ENCODE measurements at places on chromosomes 5 and 9. TPM values are rescaled to one million over a fixed set of nuclear protein-coding genes. Genes with fewer than 3 reads are reported as not detected.

DNA sequence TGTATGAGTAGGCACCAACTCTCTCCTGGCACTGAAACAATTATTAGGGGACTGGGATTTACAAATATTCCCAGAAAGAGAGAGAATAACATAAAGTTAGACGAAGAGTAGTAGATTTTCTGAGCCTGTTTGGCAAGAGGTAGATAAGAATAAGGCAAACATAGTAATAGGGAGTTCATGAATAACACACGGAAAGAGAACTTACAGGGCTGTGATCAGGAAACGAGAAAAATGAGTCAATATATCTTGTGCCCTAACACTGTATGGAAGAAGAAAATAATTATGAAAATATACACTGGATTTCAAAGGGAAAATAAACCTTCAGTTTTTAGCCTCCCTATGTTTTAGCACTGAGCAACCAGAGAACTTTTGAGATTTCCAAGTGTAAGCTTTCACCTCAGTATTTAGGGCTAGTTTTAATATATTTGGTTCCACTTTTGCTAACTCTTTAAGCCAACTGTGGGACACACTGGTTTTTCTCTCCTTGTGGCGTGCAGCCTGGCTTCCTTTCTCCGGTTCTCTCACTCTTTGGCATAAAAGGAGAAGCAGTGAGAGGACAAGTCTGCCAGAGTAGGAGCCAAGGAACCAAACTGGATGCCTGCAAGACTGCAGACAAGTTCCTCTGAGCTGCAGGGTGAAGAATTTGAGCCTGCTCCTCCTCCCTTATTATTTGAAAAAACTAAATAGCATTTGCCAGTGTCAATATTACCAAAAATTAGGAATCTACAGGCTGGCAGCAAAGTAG is 6.6 kb upstream of the KCNN2 start:
- no peak overlapping the region for H3K4me3 ChIP-seq
- no peaks in the 10 kb centered on the region for H3K4me1 ChIP-seq
- H3K27me3 ChIP-seq, result peaks cover 6% of the 10 kb centered on the region
- no peak for DNase-seq
- no peaks in the 10 kb centered on the region for H3K36me3 ChIP-seq

- H3K4me1 ChIP-seq, result no peaks in the 10 kb centered on the region
- H3K27me3 ChIP-seq, result no peaks in the 10 kb centered on the region
- H3K4me3 ChIP-seq, result no peak overlapping the region
- DNase-seq, result no peak
- H3K27ac ChIP-seq, result peak overlapping the region; percentile 22
These were observed 37.4 kb downstream of the PRRX2 start for GRCh38 chr9:129702589-129703520.

DNA sequence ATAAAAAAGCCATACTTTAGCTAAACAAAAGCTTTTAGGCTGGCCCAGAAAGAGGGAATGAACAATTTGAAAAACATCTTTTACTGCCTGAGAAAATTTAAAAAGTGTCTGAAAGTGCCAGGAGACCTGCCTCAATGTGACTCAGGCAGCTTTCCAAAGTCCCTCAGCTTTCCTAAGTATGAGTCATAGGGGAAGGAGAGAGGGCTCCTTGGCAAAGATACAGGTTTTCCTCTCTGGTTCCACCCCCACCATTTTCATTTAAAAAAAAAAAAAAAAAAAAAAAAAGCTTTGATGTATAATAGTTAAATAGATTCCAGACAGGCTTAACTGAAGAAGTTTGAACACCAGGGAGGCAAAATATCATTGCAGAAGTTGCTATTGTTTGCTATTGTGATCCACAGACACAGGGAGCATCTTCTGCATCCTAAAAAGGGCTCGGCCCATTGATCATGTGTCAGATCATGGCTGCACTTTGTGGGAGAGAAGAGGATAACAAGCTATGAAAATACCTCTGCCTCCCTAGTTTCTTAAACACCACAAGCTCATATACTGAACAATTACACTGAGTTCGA is 71.5 kb downstream of the MRPS27 start:
- no peaks in the 10 kb centered on the region for H3K27me3 ChIP-seq
- H3K36me3 ChIP-seq, result no peaks in the 10 kb centered on the region
- H3K4me3 ChIP-seq, result no peak overlapping the region
- H3K27ac ChIP-seq, result no peak overlapping the region
- H3K4me1 ChIP-seq, result peaks cover 6% of the 10 kb centered on the region

DNA sequence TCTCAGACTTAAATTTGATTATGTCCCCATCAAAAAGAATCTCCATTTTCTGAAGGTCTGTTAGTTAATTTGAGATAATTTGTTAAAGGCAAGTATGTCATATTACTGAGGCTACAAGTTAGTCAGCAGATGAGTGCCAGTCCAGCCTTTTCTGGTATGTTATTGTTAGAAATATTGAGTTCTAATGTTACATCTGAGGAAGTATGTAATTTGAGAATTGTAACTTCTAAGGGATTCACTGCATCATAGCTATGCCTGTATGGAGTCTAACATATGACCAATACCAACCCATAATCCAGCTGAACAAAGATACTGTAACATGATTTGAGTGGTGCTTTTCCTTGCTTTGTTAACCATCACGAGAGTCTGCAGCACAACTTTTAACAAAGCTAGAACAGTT is 13.9 kb downstream of the SLC23A1 start:
- H3K4me3 ChIP-seq, result no peak overlapping the region
- H3K27ac ChIP-seq, result no peak overlapping the region
- H3K27me3 ChIP-seq, result no peaks in the 10 kb centered on the region
- no peak for DNase-seq
- peaks cover 8% of the 10 kb centered on the region for H3K36me3 ChIP-seq
- H3K4me1 ChIP-seq, result no peaks in the 10 kb centered on the region

DNA sequence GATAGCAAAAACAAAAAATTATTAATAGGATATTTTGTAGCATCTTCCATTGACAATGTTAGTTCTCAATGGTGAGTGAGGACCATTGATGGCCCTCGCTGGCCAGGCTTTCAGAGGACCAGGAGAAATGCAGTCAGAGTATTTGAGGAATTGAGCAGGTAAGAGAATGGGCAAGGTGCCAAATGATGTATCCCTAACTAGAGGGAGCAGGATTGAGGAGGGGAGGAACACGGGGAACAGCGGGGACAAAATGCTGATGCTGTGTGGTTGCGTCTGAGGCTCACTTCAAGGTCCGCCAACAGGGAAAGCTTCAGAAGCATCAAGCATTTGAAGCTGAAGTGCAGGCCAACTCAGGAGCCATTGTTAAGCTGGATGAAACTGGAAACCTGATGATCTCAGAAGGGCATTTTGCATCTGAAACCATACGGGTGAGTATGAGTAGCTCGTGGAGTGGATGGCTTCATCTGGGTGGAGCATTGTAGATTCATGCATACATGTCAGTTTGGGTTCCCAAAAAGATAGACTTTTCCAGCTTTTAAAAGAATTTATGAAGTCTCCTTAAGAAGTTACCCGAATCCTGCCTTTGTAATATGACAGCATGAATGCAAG is 16.2 kb downstream of the SPTAN1 start:
- no peaks in the 10 kb centered on the region for H3K4me1 ChIP-seq
- H3K36me3 ChIP-seq, result peaks cover 13% of the 10 kb centered on the region
- no peak for DNase-seq
- H3K27me3 ChIP-seq, result no peaks in the 10 kb centered on the region

GRCh38 chr5:20248118-20248517 is 260.1 kb upstream of the CDH18 start:
- H3K4me1 ChIP-seq, result no peaks in the 10 kb centered on the region
- no peaks in the 10 kb centered on the region for H3K27me3 ChIP-seq
- no peak for DNase-seq
- no peaks in the 10 kb centered on the region for H3K36me3 ChIP-seq
- no peak overlapping the region for H3K4me3 ChIP-seq
- H3K27ac ChIP-seq, result no peak overlapping the region

DNA sequence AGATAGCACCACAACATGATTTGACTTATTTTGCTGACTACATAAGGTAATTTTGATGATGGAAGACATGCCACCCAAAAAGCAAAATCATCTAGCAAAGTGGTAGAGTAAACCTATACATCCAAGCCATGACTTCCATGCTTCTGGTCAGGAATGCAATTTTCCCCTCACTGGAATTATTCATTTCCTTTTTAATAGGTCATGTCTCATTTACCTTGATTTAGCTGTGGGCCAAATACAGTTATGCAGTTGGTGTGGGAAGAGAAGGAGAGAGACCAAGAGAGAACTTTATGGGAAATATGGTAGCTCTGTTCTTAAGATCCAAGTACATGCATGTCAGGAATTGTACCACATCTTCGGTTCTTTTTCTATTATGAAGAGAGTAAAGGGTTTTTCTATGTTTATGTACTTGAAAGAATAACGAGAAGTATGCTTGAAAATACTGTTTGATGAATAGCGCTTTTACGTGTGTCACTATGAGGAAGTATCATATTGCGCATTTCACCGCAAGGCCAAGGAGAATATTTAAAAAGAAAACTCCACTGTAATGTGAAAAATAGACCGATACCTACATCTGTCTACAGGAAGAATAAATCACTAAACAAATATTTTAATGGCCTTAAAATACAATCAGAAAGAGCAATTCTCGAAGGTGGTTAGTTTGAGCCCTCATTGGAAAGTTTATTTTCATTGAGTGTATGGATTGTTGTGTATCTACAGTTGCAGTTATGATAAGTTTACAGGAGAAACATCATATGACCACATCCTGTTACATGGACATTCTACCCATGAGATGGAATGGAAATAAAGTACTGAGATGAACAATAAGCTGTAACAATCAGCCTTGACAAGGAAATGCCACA is 134.0 kb downstream of the FOXD1 start:
- no peak overlapping the region for H3K27ac ChIP-seq
- no peak overlapping the region for H3K4me3 ChIP-seq
- H3K4me1 ChIP-seq, result no peaks in the 10 kb centered on the region
- no peaks in the 10 kb centered on the region for H3K36me3 ChIP-seq

DNA sequence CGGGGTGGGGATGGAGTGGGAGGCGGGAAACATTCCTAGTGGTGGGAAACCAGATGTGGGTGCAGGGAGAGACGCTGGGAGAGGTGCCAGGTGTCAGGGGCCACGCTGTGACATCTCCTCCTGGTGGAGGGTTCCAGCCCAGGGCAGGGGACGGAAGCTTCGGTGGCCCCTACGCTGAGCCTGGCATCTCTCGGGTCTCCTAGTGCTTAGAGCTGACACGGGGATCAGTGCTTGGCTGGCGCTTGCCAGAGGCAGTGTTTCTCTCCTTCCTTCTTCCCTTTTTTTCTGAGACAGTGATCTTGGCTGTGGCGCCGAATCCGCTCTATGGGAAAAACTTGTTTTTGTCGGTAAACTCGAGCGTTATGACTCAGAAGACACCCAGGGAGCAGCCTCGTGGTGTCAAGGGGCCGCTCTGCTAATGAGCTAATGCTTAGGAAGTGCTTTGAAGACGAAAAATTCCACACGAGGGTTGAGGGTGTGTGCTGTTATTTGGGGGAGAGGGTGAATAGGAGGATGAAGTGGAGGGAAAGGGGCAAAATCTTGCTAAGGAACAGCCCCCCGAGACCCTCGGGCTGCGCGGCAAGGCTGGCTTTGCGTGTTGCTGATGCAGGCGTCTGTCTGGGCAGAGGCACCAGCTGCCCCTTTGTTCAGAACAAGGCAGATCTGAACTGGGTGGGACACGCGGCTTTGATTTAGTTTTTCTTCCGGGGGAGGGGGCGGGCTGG is 20.4 kb upstream of the IER5L start:
- peaks cover 2% of the 10 kb centered on the region for H3K4me1 ChIP-seq
- no peak overlapping the region for H3K27ac ChIP-seq
- peak; percentile 43 for DNase-seq

The GFPT2 gene
- polyA plus RNA-seq, result 2.7 TPM

The IQGAP2 gene
- polyA plus RNA-seq, result 35.8 TPM

The KIF24 gene
- 0.58 TPM for polyA plus RNA-seq

The C5orf47 gene
- not detected for polyA plus RNA-seq
